ENCODE measurements at places on chromosomes 6 and 20.

DNA sequence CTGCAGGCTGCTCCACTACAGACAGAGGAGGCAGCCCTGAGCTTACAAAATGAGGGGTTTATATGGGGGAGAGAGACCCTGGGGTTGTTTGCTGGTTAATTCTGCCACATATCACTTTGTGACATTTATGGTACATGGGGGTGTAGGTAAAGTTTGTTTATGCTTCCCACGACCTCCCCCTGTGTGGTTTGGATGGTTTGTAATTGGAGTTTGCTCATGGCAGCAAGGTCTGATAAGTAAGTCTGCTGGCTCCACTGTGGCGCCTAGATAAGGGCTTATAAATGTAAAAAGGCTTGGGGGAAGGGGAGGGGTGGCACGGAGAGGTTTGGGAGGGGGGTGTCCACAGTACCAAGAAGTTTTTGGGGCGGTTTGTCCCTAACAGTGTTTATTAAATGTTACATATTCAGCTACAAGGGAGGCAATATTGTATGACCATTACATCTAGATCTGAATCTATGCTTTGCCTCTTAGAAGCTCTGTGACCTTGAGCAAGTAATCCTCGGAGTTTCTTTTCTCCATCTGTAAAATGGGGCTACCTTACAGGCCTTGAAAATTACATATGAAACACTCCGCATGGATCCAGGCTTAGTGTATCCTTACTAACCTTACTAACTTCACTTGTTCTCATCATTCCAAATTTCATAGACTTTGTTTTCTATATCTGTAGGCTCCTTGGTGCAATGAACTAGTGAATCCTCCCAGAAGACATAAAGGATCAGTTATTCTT is 204.8 kb upstream of the NOX3 start:
- DNase-seq: no peak

- DNase-seq: no peak
These were observed 179.3 kb upstream of the HDDC2 start for GRCh38 chr6:125481056-125481455.

GRCh38 chr6:148193063-148193680 is 149.5 kb upstream of the SASH1 start:
- no peak for DNase-seq

DNA sequence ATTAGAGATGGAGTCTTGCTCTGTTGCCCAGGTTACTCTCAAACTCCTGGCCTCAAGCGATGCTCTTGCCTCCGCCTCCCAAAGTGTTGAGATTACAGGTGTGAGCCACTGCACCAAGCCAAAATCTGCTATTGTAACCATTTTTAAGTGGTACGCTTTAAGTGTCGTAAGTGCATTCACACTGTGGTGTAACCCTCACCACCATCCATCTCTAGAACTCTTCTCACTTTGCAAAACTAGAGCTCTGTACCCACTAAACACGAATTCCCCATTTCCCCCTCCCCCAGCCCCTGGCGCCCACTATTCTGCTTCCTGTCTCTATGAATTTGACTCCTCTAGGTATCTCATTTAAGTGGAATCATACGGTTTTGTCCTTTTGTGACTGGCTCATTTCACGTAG is 2.8 kb upstream of the FAM83C start:
- no peak for DNase-seq

- no peak for DNase-seq
These were observed 95.1 kb downstream of the LIN28B start for GRCh38 chr6:105051941-105052471.

GRCh38 chr6:23031986-23032385 is 462.6 kb downstream of the HDGFL1 start:
- no peak for DNase-seq

DNA sequence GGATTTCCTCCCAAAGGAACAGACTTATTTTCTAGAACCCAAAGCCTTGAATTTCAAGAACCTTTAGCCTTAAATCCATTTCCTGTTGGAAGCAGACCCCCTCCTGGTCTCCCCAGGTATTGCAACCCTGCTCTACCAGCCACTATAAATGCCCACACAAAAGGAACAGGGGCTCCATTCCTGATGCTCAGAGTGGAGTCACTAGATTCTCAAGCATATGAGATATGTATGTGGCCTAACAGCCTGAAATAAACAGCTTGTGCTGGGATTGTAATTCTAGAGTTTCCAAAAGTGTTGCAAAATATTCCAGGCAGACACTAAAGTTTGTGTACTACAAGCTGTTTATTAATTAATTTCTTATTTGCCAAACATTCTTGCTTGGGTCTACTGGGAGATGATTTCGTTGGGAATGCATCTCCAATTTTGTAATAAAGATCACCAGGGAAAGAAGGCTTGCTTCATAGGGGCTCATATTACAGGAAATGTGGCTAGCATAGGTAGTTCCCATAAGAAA is 44.8 kb downstream of the RIPOR3 start:
- DNase-seq: no peak

GRCh38 chr20:8879669-8880068 is 189.2 kb upstream of the PLCB4 start:
- DNase-seq: no peak

All from NCI-H1694 treated with DMSO at 0.1 percent for 48 hours (cell line).